Eye (tissue), 1 donor: ENCODE measurements at places on chromosomes 16 and 17.

GRCh38 chr17:57463103-57463885 lies 207.0 kb downstream of the MSI2 start:
- DNase-seq, result no peak

DNA sequence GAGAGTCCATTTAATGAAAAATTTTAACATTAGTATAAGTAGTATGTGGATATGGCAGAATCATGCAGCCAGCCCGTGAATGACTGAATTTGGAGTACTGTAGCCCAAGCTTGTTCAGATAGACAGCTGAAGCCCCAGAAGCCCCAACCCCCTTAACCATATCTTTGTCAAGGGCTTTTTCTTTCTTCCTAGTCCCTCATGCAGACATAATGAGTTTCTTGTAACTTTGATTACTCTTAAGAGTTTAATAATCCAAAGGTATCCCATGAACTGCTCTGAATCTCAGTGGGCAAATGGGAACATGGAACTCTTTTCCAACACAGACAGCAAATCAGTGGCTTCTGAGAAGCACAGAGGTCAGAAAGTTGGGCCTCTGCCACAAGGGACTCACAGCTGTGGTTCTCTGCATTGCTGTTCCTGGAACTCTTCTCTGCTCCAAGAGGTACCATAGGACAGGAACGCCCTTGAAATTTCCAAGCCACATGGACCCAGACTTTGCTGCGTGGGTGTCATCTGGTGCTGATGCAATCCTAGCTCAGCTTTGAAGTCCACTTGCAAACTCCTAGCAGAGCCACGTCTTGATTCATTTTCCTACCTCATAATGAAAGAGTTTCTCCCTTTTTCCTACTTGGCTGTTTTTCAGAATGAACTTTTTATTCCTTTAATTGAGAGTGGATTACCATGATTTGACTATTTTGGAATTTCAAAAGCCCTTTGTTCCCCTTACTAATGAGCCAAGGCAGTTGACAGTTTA lies 18.1 kb downstream of the LYRM1 start:
- DNase-seq, result no peak

GRCh38 chr17:67436233-67436632 lies 59.2 kb downstream of the PITPNC1 start:
- no peak for DNase-seq

GRCh38 chr17:50397919-50398285 lies 579 bp upstream of the LRRC59 start:
- no peak for DNase-seq

- no peak for DNase-seq
Measured at GRCh38 chr17:73667181-73667959, 23.1 kb upstream of the SDK2 start.

DNA sequence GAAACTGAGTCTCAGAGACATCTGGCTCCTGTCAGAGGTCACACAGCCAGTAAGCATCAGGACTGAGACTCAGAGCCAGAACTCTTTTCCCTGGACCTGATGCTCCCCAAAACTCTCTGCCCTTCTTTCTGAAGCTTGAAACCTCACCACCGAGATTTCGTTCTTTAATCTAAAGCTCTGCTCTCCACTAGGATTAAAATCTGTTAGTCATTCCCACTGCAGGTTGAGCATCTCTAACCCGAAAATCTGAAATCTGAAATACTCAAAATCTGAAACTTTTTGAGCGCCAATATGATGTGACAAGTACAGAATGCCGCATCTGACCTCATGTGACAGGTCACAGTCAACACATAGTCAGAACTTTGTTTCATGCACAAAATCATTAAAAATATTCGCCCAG lies 2.2 kb downstream of the CDH16 start:
- no peak for DNase-seq

GRCh38 chr17:67659028-67659427 lies 58.7 kb upstream of the NOL11 start:
- no peak for DNase-seq

DNA sequence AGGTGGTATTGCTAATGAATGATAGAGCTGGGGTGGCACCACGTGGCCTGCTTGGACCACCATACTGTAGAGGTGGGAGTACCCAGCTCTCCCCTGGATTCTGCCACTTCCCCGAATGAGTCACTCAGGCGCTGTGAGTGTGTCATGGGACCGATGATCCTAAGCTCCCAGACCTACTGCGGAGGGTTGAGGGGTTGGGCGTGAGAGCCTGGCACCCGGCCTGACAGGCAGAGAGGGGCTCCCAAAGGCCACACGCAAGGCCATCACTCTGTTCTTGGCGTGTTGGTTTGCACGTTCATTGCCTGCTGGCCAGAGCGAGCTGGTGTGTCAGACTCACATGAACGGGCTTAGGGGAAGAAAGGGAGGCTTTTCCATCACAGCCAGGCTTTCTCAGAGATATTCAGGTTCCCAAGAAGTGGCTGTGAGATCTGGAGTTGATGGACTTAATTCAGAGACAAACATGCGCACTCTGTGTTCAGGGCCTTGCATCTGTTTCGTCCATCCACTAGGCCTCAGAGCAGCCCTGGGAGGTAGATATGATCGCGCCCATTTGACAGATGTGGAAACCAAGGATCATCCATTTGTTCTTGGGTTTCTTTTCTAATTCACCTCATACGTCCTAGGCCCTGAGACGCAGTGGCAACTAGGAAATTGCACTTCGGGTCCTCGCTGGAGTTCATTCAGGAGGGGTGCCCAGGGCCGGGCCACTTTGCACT lies 41.4 kb downstream of the CMIP start:
- no peak for DNase-seq

DNA sequence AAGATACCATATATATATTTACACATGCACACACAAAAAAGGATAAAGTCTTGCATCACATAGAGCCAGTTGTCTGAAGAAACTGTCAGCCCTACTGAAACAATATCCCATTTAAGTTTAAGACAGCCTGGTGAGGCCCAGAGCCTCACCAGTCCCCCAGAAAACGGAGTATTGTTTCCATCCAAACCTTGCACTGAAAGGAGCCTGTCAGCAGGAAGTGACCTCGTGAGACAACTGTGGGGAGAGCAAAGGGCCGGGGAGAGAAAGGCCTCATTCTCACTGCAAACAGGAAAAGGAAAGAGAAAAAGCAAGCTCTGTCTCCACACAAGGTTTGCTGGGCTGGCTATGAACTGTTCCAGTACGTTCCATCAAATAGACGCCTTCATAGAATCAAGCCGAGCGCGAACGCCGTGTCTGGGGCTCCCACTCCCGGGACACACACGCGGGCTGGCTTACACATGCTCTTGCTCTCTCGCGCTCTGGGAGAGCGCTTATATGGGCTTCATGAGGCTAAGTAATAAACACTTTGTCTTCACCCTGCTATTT lies 44.4 kb upstream of the ZFHX3 start:
- no peak for DNase-seq

- no peak for DNase-seq
Measured at GRCh38 chr16:66293932-66294331, 72.6 kb upstream of the CDH5 start.

DNA sequence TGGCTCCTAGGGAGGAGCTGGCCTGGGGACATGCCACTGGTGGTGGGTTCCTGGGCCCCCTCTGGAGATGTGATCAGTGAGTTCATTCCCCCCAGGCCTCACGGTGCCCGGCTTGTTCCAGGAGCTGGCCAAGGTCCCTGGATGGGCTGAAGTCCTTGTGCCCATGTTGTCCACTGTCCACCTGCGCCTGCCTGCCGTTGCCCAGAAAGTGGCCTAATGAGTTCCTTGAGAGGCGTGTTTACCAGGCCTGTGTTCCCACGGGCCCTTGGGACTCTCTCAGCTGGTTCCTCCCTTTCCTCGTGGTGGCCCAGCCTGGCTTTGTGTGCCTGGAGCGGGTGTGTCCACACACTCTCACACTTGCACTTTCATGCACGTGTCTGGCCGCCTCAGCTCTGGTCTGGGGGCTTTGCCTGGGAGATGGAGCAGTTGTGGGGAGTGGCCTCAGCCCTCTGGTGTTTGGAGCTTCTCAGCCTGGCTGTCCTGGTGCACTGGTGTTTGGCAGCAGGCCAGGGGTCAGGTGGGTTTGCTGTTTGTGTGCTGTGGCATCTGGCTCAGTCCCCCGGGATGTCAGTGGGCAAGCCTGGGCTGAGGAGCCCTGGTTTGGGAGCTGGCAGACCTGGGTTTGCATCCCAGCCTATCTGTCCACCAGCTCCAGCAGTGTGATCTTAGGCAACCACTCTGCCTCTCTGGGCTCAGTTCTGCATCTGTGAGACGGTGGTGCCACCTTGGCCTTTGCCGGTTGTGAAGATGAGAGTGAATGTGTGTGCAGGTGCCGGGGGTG lies 18.0 kb downstream of the ADCY7 start:
- no peak for DNase-seq

GRCh38 chr16:30482366-30482765 lies 9.8 kb downstream of the ITGAL start:
- DNase-seq, result no peak

- no peak for DNase-seq
Measured at GRCh38 chr17:49717371-49717861, 9.7 kb upstream of the SLC35B1 start.

DNA sequence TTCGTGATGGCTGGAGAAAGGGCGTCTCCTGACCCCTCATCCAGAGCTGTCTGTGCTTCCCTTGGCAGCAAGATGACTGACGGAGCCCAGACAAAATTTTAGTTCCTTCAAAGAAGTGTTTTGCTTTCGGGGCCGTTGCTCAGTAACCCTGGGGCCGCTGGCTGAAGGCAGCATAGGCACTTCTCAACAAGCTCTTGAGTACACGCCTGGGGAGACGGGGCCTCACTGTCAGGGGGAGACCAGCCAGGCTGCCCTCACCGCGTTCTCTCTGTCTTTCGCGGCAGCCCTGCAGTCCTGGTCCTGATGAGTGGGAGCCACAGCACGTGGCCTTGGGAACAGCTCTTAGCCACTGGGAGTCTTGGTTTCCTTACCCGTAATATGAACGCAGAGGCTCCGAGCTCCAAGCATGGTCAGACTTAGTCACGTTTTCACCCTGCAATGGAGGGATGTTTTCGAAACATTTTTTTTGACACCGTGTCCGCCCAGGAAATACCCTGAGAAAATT lies 86.0 kb downstream of the IRF8 start:
- DNase-seq, result no peak

DNA sequence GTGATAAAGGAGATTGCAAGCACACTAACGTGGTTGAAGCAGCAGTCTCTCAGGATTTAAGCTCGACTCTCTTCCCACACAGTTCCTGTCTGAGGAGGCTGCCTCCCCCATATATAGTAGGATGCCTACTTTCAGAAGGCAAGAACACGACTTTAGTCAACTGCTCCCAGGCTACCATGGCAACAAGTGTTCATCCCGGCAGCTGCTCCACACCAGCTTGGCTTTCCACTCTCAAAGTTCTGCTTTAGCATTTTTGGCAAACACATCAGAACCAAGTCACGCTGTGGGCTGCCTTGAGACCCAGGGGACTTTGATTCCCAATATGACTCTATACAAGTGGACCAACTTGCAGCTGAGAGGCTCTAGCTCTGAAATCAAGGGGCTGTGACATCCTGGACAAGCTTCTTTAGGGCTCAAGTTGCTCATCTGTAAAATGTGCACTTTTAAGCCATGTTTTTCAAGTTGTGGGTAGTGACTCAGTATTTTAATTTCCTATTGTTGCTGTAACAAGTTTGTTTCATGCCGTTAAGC lies 16.5 kb downstream of the ZP2 start:
- peak; percentile 29 for DNase-seq

DNA sequence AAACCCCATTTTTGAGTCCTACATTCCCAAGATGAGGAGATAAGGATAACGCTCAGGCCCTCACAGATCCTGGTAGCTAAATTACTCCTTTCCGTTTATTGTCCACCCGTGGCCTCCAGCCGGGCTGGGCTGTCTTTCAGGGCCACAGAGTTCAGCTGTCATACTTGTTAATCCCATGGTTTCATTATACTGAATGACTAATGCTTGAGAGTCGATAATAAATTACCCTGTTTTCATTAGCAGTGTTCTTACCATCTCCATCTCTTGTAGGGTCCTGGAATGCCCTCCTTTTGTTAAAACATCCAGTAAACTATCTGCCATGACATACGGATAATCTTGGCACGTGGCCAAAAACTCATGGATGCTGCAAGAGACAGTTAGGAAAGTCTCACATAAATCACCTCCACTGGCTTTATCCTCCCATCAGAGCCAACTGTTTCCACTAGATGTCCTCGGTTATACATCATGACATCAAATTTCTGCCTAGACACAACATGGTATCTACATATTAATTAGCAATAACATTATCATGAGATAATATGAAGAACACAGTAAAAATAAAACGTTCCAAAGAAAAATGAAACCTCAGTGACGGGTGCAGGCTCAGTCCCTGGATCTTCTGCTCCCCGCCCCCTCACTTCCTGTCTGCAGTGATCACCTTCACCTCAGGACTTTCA lies 45.3 kb downstream of the BRD7 start:
- DNase-seq, result peak; percentile 40

DNA sequence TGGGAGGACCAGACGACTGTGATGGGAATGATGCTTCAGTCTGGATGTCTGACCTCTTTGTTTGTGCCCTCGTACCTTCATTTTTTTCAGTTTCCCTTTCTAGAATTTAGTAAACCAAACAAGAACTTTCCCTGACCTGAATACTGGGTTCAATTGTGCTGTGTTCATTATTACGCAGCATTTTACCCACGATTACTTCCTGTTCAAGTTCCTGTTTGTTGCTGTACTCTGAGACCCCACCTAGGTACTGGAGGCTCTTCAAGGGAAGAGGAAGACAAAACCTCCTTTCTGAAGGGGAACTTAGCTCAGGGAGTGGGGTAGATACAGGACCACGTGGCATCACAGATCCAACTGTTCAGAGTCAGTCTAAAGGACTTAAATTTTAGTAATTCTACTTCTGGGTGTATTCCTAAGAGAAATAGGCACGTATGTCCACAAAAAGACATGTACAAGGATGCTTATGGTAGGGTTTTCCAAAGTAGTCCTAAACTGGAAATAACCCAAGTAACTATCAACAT lies 9.2 kb upstream of the PRKCB start:
- DNase-seq, result no peak

DNA sequence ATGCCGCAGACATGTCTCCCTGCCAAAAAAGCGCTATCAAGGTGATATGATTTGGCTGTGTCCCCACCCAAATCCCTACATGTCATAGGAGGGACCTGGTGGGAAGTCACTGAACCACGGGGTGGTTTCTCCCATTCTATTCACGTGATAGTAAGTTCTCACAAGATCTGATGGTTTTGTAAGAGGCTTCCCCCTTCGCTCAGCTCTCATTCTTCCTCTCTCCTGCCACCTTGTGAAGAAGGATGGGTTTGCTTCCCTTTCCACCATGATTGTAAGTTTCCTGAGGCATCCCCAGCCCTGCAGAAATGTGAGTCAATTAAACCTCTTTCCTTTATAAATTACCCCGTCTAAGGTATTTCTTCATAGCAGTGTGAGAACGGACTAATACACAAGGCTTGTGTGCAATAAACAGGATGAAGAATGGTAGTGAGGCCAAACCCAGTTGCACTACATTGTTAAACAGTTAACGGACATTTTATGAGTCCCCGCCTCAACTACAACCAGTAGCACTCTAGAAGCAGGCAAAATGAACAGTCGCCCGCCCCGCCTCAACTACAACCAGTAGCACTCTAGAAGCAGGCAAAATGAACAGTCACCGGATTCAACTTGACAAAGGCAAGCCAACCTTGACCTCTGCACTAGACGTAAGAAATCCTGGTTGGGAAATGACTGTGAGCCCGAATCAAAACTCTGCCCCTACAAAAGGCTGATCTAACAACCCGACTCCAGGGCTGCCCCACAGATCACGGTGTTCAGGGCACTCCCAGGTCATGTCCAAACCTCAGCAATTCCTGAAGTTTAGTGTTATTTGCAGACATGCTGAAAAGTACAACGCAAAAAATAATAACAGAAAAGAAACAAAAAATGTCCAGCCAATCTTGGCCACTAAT lies 26.3 kb downstream of the VPS53 start:
- peak; percentile 62 for DNase-seq

- DNase-seq, result no peak
Measured at GRCh38 chr17:58092101-58092796, 9.0 kb downstream of the DYNLL2 start.

GRCh38 chr16:4465977-4466779 lies 8.2 kb downstream of the NMRAL1 start:
- no peak for DNase-seq
